Hair follicular keratinocyte (primary cell): ENCODE measurements at places on chromosomes 11 and 22. TPM values are rescaled to one million over a fixed set of nuclear protein-coding genes. Genes with fewer than 3 reads are reported as not detected.

The ADSL gene
- total RNA-seq: 130 and 184 TPM in 2 replicates

The SEPTIN3 gene
- total RNA-seq: 0.08 TPM in 1 of 2 replicates, not detected in the other

The NUP50 gene
- total RNA-seq: 32.3 and 69.7 TPM in 2 replicates

The KRTAP5-8 gene
- total RNA-seq: not detected in 2 replicates

The CFAP300 gene
- 2.4 and 5.9 TPM in 2 replicates for total RNA-seq

The ACR gene
- total RNA-seq: not detected in 2 replicates

The OR51B4 gene
- total RNA-seq: not detected in 2 replicates

The ESAM gene
- total RNA-seq: not detected in 2 replicates

The MS4A3 gene
- not detected in 2 replicates for total RNA-seq

The NPAS4 gene
- total RNA-seq: not detected in 2 replicates

The CCDC87 gene
- under 0.01 and 0.19 TPM in 2 replicates for total RNA-seq

The P2RX6 gene
- total RNA-seq: 0.34 and 0.39 TPM in 2 replicates

The OR5P2 gene
- total RNA-seq: not detected in 2 replicates

The FGF3 gene
- not detected in 2 replicates for total RNA-seq

The ACRV1 gene
- total RNA-seq: 0.11 TPM in 1 of 2 replicates, not detected in the other

The TYR gene
- total RNA-seq: not detected in 2 replicates

The PTPRCAP gene
- 0.78 and 1.4 TPM in 2 replicates for total RNA-seq

The KRTAP5-9 gene
- not detected in 2 replicates for total RNA-seq

The CARD16 gene
- total RNA-seq: 5.5 and 7.5 TPM in 2 replicates
